T-helper 1 cell (primary cell): ENCODE measurements at places on chromosomes 5 and 9.

DNA sequence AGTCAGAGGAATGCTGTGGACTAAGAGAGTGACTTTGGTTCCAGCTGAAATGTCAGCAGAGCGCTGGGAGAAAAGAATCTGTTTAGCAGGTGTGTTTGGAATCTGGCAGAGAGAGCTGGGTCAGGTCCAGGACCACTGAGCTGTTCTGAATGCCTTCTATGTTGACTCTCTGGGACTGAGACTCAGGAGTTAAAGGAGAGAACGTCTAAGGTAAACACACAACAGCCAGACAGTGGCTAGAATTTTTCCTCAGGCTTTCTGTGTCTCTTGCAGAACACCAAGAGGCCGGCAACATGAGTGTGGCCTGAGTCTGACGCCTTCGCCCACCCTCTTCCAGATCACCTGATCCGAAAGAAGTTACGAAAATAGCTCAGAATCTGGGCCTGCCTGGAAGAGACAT, 107.2 kb upstream of the ZNF462 start:
- no peak for DNase-seq

GRCh38 chr9:128421482-128421996, 882 bp downstream of the CERCAM start:
- no peak for DNase-seq

- no peak for DNase-seq
Observed at GRCh38 chr9:2213830-2214468, 198.8 kb downstream of the SMARCA2 start.

DNA sequence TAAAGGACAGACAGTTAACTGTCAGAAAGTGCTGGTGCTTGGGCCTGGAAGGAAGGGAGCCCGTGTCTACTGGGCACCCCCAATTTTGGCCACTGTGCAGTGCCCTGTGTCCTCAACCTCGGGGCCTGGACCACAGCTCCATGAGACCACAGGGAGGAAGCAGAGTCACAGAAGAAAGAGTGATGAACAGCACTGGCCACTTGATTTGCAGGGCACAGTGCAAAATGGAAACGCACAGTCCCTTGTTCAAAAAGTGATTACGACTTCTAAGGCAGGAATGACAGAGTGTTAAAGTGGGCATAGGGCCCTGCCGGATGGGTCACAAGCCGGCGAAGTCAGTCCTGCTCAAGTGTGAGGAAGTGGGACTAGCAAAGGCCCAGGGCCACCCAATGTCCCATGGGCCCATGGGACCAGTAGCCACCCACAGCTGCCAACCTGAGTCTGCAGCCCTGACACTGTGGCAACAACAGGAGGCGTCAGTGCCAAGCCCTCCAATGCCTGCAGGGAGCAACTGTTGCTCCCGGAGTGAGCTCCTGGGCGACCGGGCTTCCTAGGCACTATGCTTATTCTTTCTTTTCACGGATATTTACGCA, 85.4 kb downstream of the ADAMTS2 start:
- no peak for DNase-seq

DNA sequence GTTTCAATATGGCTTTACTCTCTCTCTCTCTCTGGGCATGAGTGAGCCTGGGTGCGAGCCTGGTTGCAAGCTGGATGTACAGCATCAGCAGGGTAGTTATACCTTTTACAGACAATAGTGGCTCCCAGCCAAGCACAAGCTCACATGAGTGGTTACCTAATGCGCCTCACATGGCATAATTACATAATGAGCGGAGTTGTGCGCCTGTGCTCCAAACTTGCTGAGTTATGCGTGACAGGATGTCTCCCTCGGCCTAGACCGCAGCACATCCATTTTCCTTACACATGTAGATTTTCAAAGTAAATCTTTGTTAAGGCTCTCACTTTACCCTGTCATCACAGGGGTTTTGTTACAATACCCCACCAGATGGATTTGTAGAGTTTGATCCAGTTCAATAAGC, 233.5 kb upstream of the WWC1 start:
- no peak for DNase-seq

GRCh38 chr5:60887746-60888145, 43.7 kb upstream of the ELOVL7 start:
- DNase-seq, result no peak

GRCh38 chr5:57028161-57028560, 76.2 kb upstream of the MIER3 start:
- DNase-seq, result no peak

DNA sequence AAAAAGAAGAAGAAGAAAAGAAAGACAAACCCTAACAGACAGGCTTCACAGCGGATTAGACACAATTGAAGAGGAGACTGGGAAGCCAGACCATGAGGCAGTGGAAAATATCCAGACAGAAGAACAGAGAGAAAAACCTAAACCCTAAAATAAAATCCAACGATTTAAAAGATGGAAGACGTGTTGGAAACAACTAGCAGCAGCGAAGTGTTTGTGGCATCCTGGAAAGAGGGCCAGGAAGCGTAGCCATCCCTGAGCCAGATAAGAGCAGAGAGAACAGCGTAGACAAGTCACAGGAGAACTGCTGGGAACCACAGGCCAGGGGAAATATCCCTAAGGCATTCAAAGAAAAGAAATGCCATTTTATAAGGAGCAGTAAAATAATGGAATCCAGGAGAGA, 39.7 kb upstream of the NKD2 start:
- DNase-seq, result no peak

- no peak for DNase-seq
Observed at GRCh38 chr9:130583271-130583670, 3.9 kb downstream of the FUBP3 start.

DNA sequence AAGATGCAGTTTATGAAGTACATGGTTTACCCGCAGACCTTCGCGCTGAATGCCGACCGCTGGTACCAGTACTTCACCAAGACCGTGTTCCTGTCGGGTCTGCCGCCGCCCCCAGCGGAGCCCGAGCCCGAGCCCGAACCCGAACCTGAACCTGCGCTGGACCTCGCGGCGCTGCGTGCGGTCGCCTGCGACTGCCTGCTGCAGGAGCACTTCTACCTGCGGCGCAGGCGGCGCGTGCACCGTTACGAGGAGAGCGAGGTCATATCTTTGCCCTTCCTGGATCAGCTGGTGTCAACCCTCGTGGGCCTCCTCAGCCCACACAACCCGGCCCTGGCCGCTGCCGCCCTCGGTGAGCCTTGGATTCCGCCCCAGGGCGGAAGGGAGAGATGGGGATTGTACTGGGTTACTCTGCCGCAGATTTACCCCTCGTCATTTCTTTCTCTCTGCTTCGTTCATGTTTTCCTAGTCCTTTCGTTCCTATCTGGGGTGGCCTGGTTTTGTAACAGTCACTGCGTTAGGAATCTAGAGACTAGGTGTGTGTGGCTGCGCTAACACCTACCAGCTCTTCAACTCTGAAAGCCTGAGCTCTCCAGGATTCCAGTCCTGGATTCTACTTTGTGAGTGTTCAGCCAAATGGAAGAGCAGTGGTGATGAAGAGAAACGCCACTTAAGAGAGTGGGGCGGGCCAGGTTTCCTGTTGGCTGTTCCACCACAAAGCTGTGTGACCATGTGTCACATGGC, 638 bp downstream of the MRPS30 start:
- DNase-seq, result peak; percentile 34

- DNase-seq, result no peak
Observed at GRCh38 chr5:178808886-178809285, 50.9 kb upstream of the ZNF354B start.

GRCh38 chr5:1480217-1480616, 35.0 kb upstream of the SLC6A3 start:
- DNase-seq, result no peak

DNA sequence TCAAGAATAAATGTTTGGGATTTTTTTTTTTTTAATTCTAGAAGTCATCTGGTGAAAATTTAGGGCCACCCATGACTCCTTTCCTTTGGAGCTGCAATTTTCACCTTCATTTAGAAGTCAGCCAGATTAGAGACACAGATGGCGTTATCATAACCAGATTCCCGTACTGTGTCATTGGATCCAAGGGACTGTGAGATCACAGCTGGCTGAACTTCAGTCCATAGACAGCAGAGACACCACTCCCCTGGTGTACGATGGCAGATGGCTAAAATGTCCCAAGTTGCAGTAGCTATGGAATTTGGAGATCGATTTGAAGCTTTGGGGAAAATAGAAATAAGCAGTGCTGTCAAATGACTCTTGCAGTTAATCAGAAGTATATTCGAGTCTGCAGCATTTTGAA, 216.3 kb downstream of the RFK start:
- DNase-seq, result no peak

DNA sequence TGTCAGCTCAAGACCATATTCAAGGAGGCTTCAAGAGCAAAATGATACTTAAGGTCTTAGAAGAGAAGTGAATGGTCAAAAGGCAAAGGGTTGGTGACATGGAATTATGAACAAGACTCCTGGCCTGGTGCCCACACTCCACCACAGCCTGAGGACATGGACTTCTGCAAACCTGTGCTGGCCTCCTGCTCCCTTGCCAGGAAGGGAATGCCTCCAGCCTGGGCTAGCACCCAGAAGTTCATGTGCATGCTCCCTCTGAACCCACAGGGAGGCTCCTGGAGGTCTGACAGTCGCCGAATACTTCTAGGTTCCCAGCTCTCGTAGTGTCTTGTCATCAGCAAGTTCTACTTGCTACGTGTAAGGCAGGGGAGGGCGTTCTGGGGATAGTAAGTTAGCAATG, 156.7 kb downstream of the FSTL4 start:
- no peak for DNase-seq

DNA sequence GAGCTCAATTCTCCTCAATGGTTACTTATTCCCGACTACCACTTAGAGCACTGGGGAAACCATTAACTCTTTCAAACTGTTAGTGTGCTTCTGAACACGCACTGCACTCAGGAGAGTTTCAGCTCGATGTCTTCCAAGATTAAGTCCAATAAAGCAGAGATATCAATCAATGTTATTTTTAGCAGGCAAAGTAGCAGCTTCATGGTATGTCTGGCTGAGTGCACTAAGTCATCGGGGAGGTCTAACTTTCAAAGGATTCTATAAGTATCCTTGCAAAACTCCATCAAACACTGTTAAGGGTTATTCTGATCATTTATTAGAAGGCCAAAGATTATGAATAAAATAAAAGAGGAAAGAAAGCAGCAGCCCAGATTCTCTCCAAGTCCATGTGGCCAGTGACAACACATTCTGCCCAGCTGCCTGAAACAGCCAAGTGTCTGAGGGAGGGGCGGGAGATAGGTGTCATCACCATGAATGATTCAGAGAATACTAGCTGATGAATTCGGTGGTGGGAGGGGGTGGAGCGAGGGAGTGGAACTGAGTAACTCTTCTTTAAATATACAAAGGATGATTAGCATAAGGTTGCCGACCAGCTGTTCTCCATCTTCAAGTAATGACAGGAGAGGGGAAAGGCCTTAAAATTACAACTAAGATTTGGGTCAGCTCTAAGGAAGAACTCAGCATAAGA, 21.3 kb downstream of the NREP start:
- DNase-seq, result no peak
